ENCODE measurements at places on chromosomes 1 and 21. TPM values are rescaled to one million over a fixed set of nuclear protein-coding genes. Genes with fewer than 3 reads are reported as not detected.
A peak's percentile ranks its signal among the peaks of the same experiment; 100 is the strongest.

- peak; percentile 44 for DNase-seq
Observed at GRCh38 chr1:109161858-109162606, 48.1 kb downstream of the ELAPOR1 start.

- no peak for DNase-seq
Observed at GRCh38 chr1:206963740-206964139, 6.5 kb downstream of the FCAMR start.

DNA sequence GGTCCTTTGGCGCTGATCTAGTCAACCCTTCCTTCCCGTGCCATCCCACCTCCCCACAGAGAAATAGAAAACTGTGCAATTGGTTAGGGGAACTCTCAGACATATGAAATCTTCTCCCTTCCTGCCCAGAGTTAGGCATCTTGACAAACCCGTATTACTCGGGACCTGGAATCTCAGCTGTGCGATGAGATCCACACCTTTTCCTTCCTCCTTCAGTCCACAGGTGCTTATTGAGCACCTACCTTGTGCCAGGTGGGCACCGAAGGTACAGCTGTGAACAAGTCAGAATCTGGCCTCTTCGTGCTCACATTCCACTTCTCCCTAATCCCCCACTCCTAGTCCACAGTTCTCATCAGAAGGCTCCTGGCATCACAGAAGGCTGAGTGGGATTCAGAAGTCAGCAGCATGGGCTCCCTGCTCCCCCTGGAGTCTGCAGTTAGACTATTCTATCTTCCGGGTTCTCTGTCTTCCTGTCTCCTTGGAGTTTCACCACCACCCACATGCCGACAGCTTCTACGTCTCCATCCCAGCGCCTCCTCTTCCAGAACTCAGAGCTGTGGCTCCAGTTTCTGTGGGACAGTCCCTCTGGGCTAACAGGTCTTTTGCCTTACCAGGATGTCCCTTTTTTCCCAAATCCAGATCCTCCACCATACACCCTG, 23.0 kb downstream of the KNCN start:
- no peak for DNase-seq

DNA sequence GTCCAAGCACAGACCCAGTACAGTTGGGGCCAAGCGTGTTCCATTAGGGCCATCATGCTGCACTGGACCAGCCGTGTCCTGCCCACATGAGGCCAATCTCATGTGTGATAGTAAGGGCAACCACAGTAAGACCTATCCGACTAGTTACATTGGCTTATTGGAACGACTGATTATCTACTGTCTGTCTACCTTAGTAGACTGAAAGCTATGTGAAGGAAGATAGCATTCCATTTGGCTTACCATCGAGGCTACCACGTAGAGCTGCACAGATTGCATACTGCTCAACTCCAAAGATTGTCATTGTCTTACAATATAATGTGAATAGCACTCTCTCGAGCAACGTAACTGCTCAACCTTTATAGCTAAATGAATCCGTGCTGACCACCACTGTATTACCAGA, 10.6 kb downstream of the PTGER3 start:
- no peak for DNase-seq

- no peak for DNase-seq
Observed at GRCh38 chr1:6316240-6317097, 55.6 kb upstream of the GPR153 start.

GRCh38 chr1:109923131-109923945, 12.7 kb downstream of the CSF1 start:
- no peak for DNase-seq

GRCh38 chr1:232634096-232634495, 4.2 kb upstream of the SIPA1L2 start:
- DNase-seq: no peak

GRCh38 chr1:72547412-72547811, 265.1 kb upstream of the NEGR1 start:
- DNase-seq: no peak

- DNase-seq: no peak
Observed at GRCh38 chr1:229420224-229420623, 13.7 kb downstream of the ACTA1 start.

GRCh38 chr1:119294722-119295121, 73.9 kb upstream of the HAO2 start:
- DNase-seq: no peak

DNA sequence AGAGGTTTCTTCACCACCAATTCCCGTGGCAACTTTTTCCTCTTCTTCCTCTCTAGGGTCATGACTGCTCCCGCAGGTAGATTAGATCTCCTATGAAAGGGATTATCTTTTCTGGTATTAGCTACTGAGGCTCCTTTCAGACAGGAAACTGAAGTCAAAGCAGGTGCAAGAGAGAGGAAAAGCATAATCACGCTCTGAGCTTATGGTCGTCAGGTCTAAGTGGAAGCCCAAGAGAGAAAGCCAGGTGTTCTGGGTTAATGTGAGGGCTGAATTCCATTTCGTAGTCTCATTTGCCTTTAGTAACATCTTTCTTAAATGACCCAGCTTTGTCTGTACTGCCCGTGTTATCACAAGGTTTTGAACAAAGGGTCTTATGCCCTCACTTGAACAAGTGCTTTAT, 8.3 kb upstream of the MAP3K21 start:
- no peak for DNase-seq

- peak; percentile 34 for DNase-seq
Observed at GRCh38 chr1:18100491-18101063, 7.0 kb upstream of the IGSF21 start.

DNA sequence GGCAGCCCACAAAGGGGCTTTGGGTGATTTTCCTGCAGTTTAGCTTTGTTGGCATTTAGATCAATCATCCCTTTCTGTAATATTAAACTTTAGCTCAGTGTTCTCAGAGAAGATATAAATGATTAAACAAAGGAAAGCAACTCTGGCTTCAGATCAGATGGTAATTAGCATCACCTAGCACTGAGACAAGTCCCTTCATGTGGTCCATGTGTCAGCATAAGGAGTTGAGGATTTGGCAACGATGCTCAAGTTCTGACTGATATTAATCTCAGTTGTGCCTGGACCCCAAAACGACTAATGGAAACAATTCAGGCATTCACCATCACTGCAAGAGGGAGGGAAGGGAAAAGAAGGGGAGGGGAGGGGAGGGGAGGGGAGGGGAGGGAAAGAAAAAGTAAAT, 60.4 kb downstream of the SEC16B start:
- DNase-seq: no peak

- DNase-seq: no peak
Observed at GRCh38 chr1:52195161-52195560, 53.3 kb downstream of the ZFYVE9 start.

DNA sequence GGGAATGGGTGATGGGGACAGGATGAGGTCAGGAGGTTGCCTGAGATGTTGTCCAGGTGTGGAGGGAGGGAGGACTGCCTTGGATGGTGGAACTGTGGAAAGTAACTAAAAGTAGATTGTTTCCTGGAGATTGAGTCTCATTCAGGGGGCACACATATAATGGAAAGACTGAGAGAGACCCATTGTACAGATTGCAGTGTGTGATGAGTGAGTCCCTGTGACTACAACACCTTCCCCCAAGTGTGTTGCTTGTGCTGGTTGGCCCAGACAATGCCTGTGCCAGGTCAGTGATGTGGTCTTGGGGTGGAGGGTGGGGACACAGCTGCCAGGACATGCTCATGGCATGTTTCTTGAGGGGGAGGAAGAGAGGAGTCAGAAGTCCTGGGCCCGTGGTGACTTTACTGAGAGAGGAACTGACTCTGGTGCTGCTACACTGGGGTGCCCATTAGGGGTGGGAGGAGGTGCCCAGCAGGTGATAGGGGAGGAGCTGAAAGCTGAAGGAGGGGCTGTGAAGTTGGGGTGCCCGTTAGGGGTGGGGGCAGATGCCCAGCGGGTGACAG, 5.2 kb downstream of the SNAP47 start:
- DNase-seq: no peak

DNA sequence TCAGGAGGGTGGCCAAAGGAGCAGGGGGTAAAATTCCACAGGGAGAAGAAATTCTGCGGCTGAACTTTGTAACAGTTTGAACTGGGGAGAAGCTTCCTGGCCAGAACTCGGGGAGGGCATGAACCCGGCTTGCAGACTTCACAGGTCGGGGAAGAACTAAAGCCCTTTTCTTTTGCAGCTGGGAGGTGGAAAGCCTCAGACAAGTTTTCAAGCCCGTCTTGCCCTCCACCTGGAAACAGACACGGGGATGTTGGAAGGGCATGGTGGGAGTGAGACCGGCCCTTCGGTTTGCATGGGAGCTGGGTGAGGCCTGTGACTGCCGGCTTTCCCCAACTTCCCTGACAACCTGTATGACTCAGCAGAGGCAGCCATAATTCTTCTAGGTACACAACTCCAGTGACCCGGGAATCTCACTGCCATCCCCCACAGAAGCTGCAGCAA, 11.3 kb downstream of the THEM4 start:
- no peak for DNase-seq

GABRD gene
- polyA plus RNA-seq: 1.0 TPM

PAQR6 gene
- 4.0 TPM for polyA plus RNA-seq

ITLN1 gene
- polyA plus RNA-seq: not detected

FCRL5 gene
- polyA plus RNA-seq: 0.05 TPM

ERVH48-1 gene
- 1.2 TPM for polyA plus RNA-seq

A3GALT2 gene
- polyA plus RNA-seq: not detected

BATF3 gene
- polyA plus RNA-seq: 1.3 TPM

ALX3 gene
- polyA plus RNA-seq: not detected
